ENCODE measurements at places on chromosomes 1 and 21.

DNA sequence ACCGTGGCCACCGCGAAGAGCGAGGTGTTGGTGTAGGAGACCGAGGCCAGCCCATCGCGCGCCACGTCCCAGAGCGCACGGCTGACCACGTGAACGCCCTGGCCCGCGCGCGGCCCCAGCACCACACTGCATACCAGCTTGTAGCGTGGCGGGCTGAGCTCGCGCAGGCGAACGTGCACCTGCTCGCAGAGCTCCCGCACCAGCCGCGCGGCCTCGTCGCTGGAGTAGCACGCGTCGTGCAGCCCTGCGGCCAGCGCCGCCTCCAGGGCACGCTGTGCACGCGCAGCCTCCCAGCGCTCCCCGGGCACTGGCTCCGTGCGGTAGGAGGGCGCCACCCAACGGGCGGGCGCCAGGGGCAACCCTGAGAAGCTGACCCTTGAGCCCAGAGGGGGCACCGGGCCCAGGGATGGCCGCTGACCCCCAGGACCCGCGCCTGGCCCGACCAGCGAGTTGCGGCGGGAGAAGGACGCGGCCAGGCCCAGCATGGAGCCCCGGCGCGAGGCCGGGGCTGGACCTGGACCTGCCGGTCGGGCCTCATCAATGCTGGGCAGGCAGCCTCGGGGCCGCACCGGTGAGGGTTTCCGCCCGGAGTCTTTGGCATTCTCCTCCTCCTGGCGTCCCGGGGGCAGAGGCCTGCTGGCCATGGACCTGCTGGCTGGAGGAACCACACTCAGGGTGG is 987 bp downstream of the DYNLT4 start:
- no peak for DNase-seq

DNA sequence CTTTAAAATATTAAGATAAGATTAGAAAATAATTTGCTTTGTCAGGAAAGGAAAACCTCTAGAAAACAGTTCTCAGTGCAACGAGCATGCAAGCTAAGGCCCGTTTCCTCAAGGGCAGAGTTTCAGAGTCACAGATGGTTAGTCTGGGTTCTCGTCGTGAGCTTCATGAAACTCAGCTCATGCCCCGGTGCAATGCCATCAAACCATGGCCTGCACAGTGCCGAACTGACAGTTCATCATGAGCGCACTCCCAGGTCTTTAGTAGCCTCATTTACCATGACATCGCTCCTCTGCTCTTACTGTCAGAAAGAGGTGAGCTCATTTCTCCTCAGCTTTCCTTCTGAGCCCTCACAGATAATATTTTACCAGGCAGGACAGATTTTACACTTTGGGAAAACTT is 319.2 kb downstream of the NTNG1 start:
- no peak for DNase-seq

- DNase-seq, result no peak
Measured at GRCh38 chr1:52328615-52329014, 37.4 kb downstream of the CC2D1B start.

DNA sequence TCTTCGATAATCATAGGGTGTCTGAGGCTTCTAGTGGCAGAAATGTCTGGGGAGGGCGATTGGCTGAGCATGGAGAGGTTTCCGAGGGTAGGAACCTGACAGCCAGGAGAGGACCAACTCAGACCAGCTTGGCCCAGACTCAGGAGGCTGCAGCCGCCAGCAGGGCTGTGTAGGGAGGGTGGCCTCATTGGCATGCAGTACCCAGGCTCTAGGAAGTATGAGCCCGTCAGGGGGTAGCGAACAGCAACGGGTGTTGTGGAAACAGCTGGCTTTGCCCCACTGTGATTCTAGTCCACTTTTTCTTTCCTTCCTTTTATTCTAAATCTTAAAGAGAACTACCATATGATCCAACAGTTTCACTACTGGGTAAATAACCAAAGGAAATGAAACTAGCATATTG is 103.3 kb downstream of the DIRAS3 start:
- DNase-seq, result no peak

DNA sequence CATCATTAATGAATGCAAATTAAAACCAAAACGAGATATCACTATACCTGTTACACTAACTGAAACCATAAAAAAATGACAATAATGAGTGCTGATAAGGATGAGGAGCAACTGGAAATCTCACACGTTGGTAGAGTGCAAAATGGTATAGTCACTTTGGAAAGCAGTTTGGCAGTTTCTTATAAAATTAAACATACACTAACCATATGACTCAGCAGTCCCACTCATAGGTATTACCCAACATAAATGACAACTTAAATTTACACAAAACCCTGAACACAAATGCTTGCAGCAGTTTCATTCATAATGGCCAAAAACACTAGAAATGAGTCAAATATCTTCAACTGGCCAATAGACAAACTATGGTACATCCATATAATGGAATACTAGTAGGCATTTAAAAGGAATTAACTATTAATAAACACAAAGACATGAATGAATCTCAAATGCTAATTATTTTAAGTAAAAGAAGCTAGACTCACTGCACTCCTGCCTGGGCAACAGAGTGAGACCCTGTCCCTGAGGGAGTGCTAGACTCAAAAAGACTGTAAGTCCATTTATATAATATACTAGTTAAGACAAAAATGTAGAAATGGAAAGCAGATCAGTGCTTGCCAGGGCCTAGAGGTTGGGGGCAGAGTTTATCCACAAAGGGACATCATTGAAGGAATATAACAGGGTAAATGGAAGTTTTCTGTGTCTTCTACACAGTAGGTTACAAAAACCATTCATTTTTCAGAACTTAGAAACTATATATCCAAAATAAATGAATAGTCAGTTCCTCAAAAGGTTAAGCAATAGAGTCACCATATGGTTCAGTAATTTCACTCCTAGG is 77.4 kb downstream of the EIF4G3 start:
- no peak for DNase-seq

GRCh38 chr1:27372022-27372807 is 2.4 kb downstream of the FCN3 start:
- no peak for DNase-seq

- DNase-seq, result no peak
Measured at GRCh38 chr1:57165546-57165945, 199.7 kb upstream of the C8B start.

GRCh38 chr1:15088281-15088971 is 65.1 kb upstream of the TMEM51 start:
- DNase-seq, result no peak

GRCh38 chr1:232627645-232628334 is 2.1 kb downstream of the SIPA1L2 start:
- DNase-seq, result peak; percentile 68

GRCh38 chr1:216482620-216483019 is 59.4 kb upstream of the USH2A start:
- no peak for DNase-seq

DNA sequence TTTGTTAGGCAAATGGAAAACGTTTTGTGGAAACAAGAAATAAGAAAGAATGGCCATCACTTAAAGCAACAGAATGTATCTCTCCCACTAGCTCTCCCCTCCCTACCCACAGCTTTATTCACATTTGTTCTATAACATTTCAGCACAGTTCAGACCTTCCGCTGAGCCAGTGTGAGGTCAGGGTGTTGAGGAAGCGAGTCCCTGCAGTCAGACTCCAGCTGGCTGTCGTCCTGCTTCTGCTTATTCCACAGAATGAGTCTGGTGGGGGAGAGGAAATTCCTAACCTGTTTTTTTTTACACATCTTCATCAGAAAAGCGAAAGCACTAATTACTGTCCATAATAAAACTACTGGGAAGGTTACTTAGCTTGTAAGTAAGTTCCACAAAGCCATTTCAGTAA is 39.0 kb downstream of the MRPL39 start:
- no peak for DNase-seq

- peak; percentile 50 for DNase-seq
Measured at GRCh38 chr1:67853704-67854103, 20.4 kb upstream of the GNG12 start.

DNA sequence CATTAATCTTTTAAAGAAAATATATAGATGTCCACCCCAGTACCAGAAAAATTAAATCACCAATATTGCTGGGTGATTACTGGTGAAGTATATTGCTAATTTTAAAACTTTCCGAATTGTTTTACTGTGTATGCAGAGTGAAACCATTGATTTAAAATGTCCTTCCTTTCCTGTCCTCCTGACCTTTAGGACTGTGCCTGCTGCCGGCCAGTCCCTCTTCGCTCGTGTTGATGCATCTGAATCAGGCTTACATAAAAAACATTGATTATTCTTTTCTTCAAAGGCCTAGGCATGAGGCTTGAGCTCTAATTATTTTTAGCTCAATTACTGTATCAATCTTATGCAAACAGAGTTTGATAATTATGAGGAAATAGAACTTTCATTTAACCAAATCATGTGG is 1128.1 kb downstream of the BRINP3 start:
- no peak for DNase-seq

GRCh38 chr1:106517224-106517623 is 539.2 kb upstream of the PRMT6 start:
- DNase-seq, result no peak

DNA sequence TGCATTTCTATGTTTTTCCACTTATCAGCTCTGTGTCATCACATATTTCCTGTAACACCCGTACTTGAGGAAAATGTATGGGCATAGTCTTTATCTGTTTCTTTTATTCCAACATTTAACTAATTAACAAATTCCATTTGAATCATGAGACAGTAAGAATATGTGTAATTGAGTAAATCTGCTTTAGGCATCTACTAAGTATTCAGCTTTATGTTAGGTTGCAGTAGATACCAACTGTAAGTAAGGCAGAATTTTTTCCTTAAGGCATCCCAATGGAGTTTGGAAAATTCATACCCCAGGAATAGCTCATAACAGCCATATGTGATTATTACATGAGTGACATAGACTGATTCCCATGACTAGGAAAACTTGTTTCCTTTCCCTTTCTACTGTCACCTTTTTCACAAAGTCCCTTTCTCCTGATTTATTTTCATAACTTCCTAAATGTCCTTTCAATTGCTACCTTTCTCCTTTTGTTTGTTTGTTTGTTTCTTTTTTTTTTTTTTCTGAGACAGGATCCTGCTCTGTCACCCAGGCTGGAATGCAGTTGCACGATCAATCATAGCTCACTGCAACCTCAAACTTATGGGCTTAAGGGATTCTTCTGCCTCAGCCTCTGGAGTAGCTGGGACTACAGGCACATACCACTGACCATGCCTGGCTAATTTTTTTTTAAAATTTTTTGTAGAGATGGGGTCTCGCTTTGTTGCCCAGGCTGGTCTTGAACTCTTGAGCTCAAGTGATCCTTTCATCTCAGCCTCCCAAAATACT is 59.8 kb upstream of the CACYBP start:
- DNase-seq, result no peak

DNA sequence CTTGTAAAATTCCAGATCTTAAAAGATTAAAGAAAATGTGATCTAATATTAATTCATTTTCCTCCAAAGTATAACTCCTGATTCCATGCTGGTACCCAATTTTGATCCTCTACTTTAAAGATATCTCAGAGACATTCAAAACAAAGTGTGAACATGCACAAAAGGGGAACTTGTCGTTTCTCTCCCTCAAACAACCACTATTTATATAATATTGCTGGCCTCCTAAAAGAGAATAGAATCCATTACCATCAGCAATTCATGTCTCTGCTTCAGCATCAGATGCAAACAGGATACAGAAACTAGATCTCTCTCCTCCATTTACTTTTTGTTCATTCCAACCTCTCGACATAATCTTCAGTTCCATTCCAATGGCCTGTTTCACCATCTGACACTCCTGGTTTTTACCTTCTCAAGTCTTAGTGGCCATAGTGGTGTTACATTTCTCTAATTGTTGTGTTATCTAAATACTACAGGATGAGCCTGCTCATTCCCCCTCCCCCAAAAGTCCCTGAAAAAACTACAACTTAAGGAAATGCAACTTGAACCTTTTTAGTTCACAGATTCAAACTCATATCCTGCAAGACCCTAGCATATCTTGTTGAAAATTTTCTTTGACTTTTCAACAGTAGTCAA is 4.1 kb downstream of the NRIP1 start:
- DNase-seq, result no peak
